ENCODE measurements at places on chromosomes 2 and 18. TPM values are rescaled to one million over a fixed set of nuclear protein-coding genes. Genes with fewer than 3 reads are reported as not detected.

GRCh38 chr2:224347176-224348051 is 54.5 kb downstream of the FAM124B start:
- no peak overlapping the region for H3K27ac ChIP-seq
- H3K36me3 ChIP-seq, result no peaks in the 10 kb centered on the region
- no peaks in the 10 kb centered on the region for H3K27me3 ChIP-seq
- DNase-seq, result no peak
- H3K4me3 ChIP-seq, result no peak overlapping the region

DNA sequence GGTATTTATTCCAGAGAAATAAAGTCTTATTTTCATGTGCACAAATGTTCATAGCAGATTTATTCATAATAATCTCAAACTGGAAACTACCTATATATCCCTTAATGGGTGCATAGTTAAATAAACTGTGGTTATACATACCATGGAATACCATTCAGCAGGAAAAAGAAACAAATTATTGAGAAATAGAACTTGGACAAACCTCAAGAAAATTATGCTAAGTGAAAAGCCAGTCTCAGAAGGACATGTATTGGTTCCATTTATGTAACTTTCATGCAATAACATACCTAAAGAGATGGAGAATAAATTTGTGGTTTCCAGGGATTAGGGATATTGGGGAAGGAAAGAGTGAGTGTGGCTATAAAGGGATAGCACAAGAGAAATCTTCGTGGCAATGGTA is 452.6 kb downstream of the SETBP1 start:
- no peak overlapping the region for H3K27ac ChIP-seq
- no peaks in the 10 kb centered on the region for H3K4me1 ChIP-seq
- no peak overlapping the region for H3K4me3 ChIP-seq
- H3K36me3 ChIP-seq, result no peaks in the 10 kb centered on the region
- no peak for DNase-seq

DNA sequence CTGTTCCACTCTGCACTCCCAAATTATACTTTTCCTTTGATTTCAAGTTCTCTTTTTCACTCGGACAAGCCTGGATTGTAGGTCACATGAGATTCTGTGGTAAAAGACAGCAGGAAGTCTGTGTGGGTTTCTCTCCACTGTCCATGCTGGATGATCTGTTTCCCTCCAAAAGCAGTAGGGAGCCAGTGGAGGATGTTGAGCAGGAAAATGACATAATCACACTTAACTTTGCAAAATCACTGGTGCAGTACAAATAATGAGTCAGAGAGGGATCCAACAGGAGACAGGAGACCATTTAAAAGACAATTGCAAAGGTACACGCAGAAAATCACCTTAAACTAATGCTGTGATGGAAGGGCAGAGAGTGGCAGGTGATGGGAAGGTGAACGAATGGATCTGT is 301.3 kb downstream of the ZNF407 start:
- no peak for DNase-seq
- H3K4me3 ChIP-seq, result no peak overlapping the region
- H3K4me1 ChIP-seq, result peaks cover 20% of the 10 kb centered on the region
- no peaks in the 10 kb centered on the region for H3K27me3 ChIP-seq

GRCh38 chr18:45059695-45060094 is 379.0 kb downstream of the SETBP1 start:
- no peaks in the 10 kb centered on the region for H3K36me3 ChIP-seq
- H3K27ac ChIP-seq, result no peak overlapping the region
- no peak for DNase-seq
- no peak overlapping the region for H3K4me3 ChIP-seq
- H3K4me1 ChIP-seq, result no peaks in the 10 kb centered on the region

GRCh38 chr18:74994502-74995418 is 214.2 kb downstream of the PTGR3 start:
- H3K4me1 ChIP-seq, result peaks cover 27% of the 10 kb centered on the region
- no peaks in the 10 kb centered on the region for H3K36me3 ChIP-seq
- peak overlapping the region; percentile 70 for H3K27ac ChIP-seq
- DNase-seq, result peak; percentile 80

DNA sequence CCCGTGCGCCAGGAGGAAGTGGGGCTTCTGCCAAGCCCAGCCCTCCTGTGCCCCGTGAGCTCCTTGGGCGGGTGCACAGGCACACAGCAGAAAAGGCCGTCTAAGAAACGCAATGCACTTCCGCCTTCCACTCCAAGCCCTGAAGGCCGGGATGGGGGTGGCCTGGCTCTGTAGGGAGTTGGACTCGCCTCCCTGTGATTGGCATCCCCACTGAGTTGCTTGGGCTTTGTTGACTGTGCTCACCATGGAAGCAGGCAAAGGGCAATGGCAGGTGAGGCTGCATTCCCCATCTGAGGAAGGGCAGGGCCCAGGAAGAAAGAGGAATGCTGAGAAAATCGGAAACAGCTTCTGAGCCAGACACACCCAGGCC is 66.8 kb downstream of the CRACDL start:
- H3K4me3 ChIP-seq, result no peak overlapping the region
- no peaks in the 10 kb centered on the region for H3K27me3 ChIP-seq
- no peak overlapping the region for H3K27ac ChIP-seq
- H3K36me3 ChIP-seq, result no peaks in the 10 kb centered on the region
- no peak for DNase-seq

DNA sequence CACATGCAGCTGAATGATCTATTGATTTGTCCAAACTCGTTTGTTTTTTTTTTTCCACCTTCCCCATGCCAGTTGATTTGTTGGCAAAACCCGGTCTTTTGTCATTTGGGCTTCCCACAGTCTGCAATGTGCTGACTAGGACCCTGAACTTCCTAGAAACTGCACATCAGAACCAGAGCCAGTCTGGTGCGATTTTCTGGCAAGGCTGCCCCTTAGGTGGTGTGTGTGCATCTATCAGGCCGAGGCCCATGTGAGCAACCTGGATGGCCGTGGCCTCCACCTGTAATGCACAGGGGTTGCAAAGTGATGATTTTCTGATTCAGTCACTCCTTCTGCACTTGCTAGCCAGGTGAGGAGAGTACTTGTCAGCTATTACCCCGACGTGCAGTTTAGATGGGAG is 47.8 kb downstream of the NCK2 start:
- H3K27me3 ChIP-seq, result no peaks in the 10 kb centered on the region
- no peak for DNase-seq
- H3K4me3 ChIP-seq, result no peak overlapping the region
- no peak overlapping the region for H3K27ac ChIP-seq
- 0 out of 2 replicates have a peak, but pooled peaks cover 2% of the 10 kb centered on the region for H3K4me1 ChIP-seq

- no peak overlapping the region for H3K27ac ChIP-seq
- H3K4me3 ChIP-seq, result no peak overlapping the region
- no peak for DNase-seq
- H3K4me1 ChIP-seq, result no peaks in the 10 kb centered on the region
- H3K27me3 ChIP-seq, result peaks cover 5% of the 10 kb centered on the region
- H3K36me3 ChIP-seq, result no peaks in the 10 kb centered on the region
These were observed 149.6 kb downstream of the ACKR3 start for GRCh38 chr2:236719192-236719635.

DNA sequence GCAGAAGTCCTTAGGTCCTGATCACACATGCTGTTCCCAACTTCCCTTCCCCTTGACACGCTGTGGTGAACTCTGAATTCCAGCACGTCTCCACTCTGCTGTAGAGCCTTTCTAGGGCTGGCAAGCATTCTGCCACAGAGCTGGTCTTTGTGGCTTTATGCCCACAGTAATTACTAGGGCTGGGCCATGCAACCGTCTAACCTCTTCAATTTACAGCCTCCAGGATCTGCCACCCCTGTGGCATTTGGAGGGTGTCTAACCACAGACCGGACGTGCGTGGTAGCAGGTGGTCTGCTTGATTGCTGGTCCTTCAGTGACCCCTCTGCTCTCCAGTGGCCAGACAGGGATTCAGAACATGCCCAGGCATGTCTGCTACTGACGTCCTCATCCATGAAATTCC is 43.1 kb upstream of the TGFA start:
- H3K36me3 ChIP-seq, result no peaks in the 10 kb centered on the region
- no peaks in the 10 kb centered on the region for H3K27me3 ChIP-seq
- H3K27ac ChIP-seq, result no peak overlapping the region
- no peak overlapping the region for H3K4me3 ChIP-seq
- H3K4me1 ChIP-seq, result no peaks in the 10 kb centered on the region

DNA sequence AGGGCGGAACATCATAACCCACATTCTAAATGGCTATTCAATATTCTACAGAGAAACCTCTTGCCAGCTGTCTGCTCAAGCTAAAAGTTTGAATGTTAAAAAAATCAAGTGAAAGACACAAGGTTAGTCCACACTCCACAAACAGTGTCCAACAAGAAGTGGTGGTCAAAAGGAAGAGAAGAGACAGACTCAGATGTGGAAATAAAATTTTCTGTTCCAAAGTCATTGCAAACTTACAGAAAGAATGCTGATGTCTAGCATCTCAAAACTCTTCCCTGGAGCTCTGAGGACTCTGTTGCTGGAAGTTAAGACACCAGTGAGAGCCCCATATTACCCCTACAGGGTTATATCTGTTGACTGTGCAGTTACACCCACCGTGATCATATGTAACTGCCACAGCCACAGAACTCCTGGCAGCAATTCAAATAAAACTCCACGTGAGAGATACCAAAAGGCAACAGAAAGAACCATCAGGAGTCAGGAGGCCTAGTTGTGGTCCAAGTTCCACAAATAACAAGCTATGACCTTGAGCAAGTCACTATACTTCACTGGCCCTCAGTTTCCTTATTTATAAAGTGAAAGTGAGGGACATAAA is 60.9 kb downstream of the AAK1 start:
- DNase-seq, result no peak
- no peak overlapping the region for H3K4me3 ChIP-seq
- no peak overlapping the region for H3K27ac ChIP-seq
- H3K36me3 ChIP-seq, result no peaks in the 10 kb centered on the region
- H3K4me1 ChIP-seq, result peaks cover 20% of the 10 kb centered on the region

DNA sequence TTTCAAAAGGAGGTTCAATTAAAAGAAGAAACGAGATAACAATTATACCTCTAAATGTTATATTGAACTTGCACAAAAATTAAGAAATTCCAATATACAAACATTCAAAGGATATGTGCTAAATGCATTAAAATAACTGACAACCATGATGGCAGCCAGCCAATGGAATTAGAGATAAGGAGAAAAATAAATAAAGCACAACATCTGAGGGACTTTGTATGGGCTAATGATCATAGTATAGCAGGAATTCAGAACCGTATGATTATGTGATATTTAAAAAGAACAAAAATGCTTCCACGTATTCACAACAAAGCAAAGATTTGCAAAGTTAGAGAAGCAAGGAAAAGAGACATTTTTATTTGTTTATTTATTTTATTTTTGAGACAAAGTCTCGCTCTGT is 1103.0 kb downstream of the CBLN2 start:
- H3K4me1 ChIP-seq, result no peaks in the 10 kb centered on the region
- no peak overlapping the region for H3K27ac ChIP-seq
- no peaks in the 10 kb centered on the region for H3K36me3 ChIP-seq
- no peak overlapping the region for H3K4me3 ChIP-seq
- DNase-seq, result no peak
- no peaks in the 10 kb centered on the region for H3K27me3 ChIP-seq

- no peaks in the 10 kb centered on the region for H3K27me3 ChIP-seq
- H3K4me1 ChIP-seq, result no peaks in the 10 kb centered on the region
- no peaks in the 10 kb centered on the region for H3K36me3 ChIP-seq
These were observed 134.9 kb downstream of the SOX11 start for GRCh38 chr2:5826979-5827655.

DNA sequence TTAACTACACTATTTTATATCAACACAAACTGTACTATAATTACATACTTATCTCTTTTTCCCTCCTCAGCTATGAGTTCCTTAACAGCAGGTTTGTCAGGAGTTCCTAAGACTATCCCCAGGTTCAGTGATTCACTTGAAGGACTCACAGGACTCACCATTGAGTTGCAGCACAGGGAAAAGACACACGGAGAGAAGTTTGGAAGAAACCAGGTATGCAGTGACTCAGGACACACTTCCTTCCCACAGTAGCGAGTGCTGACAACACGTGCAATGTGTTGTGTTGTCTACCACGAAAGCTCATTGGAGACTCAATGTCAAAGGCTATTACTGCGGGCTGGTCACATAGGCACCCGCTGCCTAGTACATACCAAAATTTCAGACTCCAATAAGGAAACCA is 32.0 kb downstream of the MGAT4A start:
- no peaks in the 10 kb centered on the region for H3K36me3 ChIP-seq
- no peaks in the 10 kb centered on the region for H3K4me1 ChIP-seq
- DNase-seq, result no peak
- no peak overlapping the region for H3K27ac ChIP-seq
- H3K4me3 ChIP-seq, result no peak overlapping the region

DNA sequence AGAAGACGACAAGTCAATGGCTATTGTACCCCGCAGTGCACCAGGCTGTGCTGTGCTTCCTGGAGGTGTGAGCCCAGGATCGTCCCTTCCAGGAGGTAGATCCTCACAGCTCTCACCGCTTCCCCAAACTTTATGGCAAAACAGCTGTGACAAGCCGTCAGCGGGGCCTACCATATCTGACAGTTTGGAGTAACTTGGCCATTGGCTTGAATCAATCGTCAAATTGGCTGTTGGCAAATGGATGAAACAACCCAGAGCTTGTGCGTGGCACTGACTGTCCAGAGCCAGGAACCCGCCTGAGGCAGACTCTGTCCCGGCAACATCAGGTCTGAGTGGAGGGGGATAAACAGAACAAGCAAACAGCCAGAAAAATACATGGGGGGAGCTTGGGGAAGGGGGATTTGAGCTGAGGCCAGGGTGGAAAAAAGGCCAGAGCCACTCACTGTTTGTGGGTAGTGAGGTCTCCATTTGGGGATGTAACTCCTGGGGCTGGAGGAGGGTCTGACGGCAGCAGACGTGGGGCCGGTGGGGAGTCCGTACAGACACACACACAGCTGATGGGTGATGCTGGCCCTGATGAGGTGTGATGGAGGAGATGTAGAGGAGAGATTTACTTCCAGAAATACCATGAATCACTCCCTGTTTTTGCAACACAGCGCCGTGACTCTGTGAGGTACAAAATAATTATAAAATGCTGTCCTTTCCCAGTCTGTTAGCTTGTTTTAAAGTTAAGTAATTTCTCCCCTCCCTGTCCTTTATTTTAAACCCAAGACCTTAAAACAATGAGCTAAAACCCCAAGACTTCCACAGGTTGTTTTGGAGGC is 174.8 kb downstream of the TWIST2 start:
- H3K27ac ChIP-seq, result no peak overlapping the region
- no peaks in the 10 kb centered on the region for H3K36me3 ChIP-seq
- H3K4me3 ChIP-seq, result no peak overlapping the region
- H3K4me1 ChIP-seq, result no peaks in the 10 kb centered on the region
- no peak for DNase-seq

GRCh38 chr2:115910270-115910669 is 1467.8 kb downstream of the DPP10 start:
- no peak for DNase-seq
- H3K4me1 ChIP-seq, result no peaks in the 10 kb centered on the region
- no peaks in the 10 kb centered on the region for H3K36me3 ChIP-seq
- no peak overlapping the region for H3K4me3 ChIP-seq
- no peak overlapping the region for H3K27ac ChIP-seq
- H3K27me3 ChIP-seq, result no peaks in the 10 kb centered on the region

The GPBAR1 gene
- total RNA-seq, result 0.18 TPM

The PROM2 gene
- 1.4 TPM for total RNA-seq

The BIN1 gene
- total RNA-seq, result 58.6 TPM

The ASB18 gene
- total RNA-seq, result not detected

The CLEC4F gene
- total RNA-seq, result not detected

The DNAH6 gene
- total RNA-seq, result 0.26 TPM

The EFHD1 gene
- total RNA-seq, result 73.5 TPM

All from Panc1 (cell line).